ENCODE measurements at places on chromosomes 5 and 9.
A peak's percentile ranks its signal among the peaks of the same experiment; 100 is the strongest.

DNA sequence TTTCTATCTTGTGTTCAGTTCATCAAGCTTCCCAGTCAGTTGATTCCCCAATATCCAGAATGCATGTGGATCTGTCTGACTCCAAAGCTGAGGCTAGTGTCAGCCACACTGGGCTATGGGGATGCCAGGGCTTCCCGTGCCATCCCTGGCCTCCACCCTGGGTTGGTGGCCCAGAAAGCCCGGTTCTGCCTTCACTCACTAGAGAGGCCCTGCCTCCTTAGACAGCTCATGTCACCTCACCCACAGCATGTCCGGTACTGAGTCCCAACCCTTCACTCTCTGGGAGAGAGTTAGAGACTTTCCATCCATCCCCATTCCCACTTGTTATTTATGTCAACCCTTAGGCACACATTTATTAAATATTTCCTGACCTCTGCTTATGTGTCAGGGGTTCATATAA is 119.5 kb upstream of the GPR151 start:
- no peak for DNase-seq

DNA sequence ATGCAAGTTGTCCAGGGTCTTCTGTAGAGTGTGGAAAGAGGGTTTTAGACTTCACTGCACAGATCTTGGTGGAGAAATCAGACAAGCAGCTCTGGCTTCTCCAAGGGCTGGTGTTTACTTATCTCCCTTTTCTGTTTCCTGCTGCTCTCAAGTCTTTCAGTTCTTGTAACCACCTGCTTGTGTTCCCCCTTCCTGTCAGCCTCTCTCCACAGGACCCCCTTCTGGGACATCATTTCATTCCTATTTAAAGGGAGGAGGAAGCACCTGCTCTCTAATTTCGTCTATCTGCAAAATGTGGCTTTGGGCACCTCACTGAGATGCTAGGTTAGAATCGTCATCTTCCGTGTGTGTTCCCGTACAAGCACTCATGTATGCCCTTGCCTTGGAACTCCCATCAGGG is 636.2 kb downstream of the MTRR start:
- no peak for DNase-seq

GRCh38 chr5:10946050-10946449 is 185.0 kb upstream of the DAP start:
- no peak for DNase-seq

- DNase-seq: no peak
Measured at GRCh38 chr5:4941957-4942830, 197.9 kb upstream of the ADAMTS16 start.

- DNase-seq: peak; percentile 21
Measured at GRCh38 chr9:76912636-76913275, 6.8 kb upstream of the PRUNE2 start.

DNA sequence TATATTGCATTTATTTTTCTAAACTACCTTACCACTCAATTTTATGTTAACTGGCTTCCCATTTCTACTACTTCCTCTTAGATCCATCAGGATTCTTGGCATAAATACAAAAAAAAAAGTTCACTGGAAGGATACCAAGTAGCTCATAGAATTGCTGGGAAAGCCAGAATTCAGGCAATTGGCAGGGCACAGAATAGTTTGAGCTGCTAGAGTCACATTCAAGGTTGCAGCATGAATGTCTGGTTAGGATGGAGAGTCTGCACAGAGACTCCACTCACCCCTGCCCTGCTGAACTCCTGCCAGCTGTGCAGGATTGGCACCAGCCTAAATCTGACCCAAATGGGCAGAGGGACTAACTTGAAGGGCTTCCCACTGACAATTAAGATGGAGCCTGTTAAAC is 4.9 kb upstream of the AMACR start:
- DNase-seq: no peak

DNA sequence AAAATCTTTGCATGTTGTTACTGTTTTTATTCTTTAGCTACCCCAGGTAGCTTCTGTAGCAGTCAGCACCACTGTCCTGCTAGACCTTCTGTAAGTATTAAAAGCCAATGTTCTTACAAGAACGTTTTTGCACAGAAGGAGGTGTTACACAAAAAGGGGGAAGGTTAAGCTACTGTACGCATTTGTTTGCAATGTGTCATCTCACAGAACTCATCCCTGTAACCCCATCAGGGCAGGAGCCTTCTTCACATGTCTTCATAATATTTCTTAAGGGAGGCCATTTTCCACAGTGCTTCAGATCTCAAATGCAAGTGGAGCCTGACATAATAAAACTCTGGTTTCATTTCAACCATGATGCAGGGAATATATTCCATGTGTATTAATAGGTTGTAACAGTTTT is 67.9 kb downstream of the OSMR start:
- DNase-seq: no peak

GRCh38 chr5:78953092-78953800 is 31.9 kb downstream of the ARSB start:
- DNase-seq: no peak
